ENCODE measurements at places on chromosomes 5 and 9.

DNA sequence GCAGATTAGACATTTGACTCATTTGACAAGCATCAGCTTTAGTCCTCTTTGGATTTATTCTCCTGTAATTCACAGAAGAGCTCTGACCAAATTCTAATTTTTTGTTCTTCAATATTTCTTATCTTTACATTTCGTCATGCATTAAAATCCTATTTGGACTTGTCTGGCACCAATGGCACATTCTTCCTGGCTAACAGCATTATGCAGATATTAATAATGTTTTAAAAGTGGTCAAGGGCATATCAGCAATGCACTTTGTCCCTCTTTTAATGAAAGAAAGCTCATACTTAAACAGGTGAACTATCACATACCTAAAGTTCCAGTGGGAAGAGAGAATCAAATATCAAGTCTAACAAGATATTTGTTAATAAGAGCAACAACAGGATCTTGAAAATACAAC, 270.4 kb downstream of the ARL15 start:
- no peak for DNase-seq

- no peak for DNase-seq
Observed at GRCh38 chr9:98330831-98331230, 75.4 kb upstream of the TBC1D2 start.

DNA sequence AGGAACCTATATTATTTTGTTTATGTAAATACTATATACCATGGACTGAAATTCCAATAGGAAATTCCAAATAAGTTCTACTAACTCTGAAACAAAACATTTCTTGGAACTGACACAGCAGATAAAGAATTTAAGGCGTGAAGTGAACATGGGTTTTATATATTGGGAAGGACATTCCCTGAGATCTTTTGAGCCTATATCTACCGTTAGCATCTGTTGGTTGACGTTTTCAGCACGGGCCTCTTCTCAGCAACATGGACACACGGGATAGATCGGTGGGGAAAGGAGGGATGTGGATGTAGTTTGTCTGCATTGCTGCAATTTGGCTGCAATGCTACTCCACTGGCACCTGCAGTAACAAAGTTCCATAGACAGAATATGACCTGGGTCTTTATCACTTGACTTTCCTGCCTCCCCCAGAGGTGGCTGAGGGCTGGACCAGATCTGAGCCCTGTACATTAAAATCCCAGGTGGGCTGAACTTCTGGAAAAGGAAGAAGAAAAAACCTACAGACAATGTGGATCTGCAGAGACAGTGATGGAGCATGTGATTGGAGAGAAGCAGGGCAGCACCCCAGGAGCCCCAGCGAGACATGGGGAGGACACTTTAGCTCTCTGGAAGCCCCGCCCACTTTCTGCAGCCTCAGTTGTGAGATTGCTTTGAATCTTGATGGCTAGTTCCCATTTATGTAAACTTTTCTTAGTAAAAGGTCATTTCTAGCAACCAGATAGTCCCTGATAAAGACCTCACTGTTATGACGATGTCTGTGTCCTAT, 91.2 kb upstream of the CPEB4 start:
- no peak for DNase-seq

GRCh38 chr5:139912158-139912557, 116.5 kb downstream of the PSD2 start:
- no peak for DNase-seq

DNA sequence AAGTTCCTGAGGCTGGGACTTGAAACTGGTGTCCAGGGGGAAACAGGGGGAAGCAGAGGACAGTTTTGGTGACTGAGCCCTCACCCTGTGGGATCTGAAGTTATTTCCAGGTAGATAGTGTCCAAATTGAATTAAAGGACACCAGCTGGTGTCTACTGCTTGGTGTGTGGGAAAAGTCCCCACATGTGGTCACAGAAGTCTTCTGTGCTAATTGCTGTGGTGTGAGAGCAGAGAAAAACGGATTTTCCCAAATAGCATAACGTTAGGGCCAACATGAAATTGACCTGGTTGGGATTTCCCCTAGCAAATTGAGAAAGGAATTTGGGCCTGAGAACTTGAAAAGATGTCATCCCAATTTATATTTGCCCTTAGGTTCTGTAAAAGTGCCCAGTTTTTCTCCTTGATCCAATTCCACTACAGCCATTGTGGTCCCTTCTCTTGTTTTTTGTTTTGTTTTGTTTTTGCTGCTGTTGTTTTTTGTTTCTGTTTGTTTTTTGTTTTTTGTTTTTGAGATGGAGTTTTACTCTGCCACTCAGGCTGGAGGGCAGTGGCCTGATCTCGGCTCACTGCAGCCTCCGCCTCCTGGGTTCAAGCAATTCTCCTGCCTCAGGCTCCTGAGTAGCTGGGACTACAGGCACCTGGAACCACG, 5.6 kb upstream of the STARD4 start:
- DNase-seq: no peak

- no peak for DNase-seq
Observed at GRCh38 chr9:11966786-11967185, 726.4 kb upstream of the TYRP1 start.

DNA sequence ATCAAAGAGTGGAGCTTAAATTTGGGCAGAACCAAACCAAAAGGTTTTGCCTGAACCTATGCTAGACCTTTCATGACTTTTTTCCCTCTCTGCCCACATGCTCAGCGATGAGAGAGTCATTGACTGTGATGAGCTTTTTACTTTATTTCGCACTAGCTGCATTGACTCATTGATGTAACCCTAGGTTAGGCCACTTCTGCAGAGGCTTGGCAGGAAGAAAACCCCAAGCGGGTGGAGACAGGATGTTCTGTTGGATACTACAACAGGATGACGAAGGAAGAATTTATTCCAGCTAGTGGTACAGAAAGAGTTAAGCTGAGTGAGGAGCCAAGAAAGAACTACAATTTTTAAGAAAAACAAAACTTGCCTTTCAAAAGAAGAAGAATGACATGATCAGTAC, 18.4 kb downstream of the AGXT2 start:
- DNase-seq: no peak

DNA sequence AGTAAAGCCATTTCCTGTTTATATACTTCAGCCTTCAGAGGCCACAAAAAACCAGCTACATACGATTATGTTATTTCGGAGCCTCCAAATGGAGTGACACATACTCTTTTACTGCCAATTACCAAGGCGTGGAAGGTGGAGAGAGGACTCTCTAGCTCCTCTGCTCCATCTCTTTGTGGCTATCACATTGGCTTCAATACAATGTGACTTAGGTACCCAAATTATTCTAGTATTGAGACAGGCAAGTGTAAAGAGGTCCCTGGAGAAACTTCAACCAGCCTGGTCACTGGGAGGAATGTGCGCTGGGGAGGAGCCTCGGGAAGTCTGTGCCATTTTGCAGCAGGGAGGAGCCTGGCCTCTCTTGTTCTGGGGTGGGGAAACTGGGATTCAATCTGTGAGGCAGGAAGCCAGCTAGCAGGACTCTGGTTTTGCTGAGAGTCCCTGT, 85.8 kb upstream of the TAS2R1 start:
- DNase-seq: no peak

DNA sequence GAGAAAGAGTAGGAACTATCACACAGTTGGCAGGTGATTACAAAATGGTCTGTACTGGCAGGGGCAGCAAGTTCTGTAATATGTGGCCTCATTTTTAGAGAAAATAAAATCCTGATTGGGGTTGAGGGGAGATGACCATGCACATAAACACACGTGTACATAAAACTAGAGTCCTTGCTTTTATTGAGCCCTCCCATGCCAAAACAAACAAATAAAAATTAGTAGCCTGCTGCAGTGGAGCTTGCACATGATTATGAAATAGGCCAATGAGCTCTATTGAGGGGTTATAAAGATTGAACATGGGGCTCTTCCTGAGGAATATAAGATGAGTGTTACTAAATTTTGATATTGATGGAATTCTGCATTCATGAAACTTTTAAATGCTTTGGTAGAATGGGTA, 248.4 kb downstream of the ELAVL2 start:
- DNase-seq: no peak

GRCh38 chr5:90308787-90309585, 100.6 kb downstream of the CETN3 start:
- DNase-seq: no peak

DNA sequence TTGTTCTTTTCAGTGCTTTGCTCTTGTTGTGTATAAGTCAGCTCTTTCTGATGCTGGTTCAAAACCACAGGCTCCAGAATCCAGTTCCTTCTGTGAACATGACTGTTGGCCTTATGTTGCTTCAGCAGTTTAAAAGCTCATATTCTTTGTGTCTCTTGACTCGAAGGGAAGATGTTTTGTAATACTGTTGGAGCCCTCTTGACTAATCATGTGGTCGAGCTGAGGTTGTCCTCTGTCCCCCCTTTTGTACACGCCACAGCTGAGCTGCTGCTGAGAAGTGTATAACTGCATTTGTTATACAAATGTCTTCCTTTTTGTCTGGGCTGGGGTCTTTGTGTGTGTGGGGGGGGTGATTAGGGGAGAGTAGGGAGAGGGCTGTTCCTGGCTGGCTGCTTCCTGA, 35.8 kb downstream of the SLC36A1 start:
- no peak for DNase-seq

DNA sequence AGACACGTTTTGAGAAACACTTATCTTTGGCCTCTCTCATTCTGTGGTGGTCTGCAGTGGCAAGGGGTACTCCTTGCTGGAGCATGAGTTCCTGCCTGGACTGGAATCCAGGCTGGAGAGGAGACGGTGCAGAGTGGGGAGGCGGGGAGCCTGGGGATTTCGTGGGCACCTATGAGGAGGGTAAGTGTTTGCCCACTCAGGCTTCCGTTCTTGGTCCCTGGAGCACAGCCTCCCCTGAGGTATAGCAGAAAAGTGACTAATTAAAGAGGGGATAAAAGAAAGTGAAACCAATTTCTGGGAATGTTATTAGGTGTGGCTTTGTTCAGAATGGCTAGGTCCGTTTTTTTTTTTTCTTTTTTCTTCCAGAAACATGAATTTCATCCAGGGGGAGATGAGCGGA, 90.8 kb downstream of the ARHGAP26 start:
- DNase-seq: no peak

GRCh38 chr5:463952-464351, 21.0 kb downstream of the EXOC3 start:
- peak; percentile 56 for DNase-seq

DNA sequence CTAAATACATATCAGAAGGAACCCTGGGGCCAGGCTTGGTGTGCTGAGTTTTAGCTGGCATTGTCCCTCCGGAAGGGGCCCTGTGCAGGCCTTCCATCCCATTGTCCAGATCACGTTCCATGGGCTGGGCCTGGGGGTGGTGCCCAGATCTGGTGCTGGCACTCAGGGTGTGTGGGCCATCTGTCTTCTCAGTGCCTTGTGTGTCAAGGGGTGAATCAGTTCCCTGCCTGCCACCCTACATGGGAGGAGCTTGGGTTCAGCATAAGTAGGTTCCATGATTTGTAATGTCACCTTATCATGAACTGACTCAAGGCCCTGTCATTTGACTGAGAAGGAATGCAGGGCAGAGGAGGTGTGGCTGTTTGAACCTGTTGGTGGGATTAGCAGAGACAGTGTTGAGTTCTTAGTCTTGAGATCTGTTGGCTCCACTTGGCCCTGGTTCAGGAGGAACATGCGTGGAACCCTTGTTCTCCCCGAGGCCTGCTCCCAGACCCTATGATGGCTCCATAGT, 176.8 kb downstream of the MACROH2A1 start:
- no peak for DNase-seq

GRCh38 chr5:132746954-132747615, at the start of gene CCNI2:
CCNI2 (plus strand) TSS chr5:132747426; CDS start chr5:132747496, 70 bp downstream.
- DNase-seq: peak; percentile 84

DNA sequence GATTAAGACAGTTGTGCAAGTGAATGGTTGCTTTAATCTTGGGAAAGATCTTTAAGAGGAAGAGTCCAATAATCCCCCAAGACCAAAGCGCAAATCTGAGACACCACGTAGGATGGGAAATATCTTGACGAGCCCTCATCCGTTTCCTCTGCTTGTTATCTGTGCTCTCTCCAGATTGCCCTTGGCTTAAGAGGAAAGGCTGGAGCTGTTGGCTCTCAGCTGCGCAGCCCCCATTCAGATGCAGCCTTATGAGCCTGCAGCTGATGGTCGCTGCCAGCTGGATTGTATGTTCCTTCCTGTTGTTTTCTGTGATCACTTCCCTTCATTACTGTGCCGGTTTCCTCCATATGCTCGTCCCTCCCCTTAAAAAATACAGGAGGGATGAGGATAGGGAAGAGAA, 47.7 kb downstream of the PWWP2A start:
- DNase-seq: no peak

DNA sequence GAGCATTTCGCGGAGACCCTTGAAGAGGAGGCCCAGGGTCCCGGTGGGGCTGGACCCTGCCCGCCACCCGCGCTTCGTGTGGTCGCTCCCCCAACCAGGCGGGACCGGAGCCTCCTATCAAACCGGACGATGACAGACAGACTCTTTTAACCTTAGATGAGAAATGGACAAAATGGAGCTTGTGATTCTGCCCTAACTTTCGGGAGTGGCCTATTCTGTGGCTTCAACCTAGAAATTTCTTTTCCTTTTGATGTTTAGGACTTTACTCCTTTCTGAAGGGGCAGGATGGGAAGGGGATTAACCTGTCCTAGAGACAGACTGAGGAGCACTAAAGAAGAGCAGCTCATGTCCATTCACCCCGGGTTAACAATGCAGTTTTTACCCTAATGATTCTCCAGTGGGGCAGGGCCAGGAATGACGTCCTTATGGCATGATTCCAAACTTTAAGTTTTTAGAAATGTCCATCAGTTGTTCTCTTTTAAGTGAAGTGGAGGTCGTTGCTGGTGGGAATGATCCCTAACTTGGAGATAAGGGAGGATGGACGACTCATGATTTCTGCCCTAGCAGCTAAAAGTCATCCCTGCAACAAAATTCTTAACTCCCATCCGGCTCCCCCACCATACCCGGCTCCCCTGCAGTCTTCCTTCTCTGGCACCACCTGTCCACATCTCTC, 1.0 kb downstream of the NIPSNAP3A start:
- DNase-seq: no peak

DNA sequence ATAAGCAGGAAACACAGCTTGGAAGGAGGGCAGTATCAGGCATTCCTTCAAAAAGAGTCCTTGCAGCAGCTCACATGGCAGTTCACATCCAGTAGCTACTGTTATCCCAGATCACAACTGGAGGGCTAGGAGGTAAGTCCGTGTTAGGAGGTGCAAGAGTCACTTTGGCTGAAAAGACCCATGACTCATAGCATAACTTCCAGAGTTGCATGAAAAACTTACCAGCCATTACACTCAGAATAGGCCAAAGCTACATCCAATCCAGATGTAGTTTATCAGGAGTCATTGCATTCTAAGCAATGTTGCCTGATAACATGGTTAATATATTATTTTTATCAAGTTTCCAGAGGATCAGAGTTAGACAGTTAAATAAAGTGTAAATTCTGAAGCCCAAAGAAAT, 1126.4 kb upstream of the SEMA6A start:
- no peak for DNase-seq

DNA sequence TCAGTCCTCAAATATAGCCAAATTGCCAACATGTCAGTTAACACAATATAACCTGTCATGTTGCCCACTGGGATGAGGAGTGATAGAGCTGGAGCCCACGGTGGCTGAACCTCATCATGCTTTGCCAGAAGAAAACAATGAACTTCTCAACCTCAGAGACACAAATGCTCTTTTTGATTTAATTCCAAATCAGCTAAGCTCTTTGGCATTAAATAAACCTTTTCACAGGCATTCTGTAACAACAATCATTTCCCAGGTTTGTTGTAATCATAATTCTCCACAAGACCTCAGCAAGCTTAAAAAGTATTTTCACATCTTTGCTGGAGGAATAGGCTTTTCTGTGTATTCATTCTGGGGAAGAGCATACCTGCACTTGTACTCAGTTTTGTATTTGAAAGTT, 830.9 kb downstream of the MAT2B start:
- no peak for DNase-seq

GRCh38 chr9:92761686-92762085, 2.9 kb downstream of the BICD2 start:
- no peak for DNase-seq

GRCh38 chr5:151665613-151666012, 21.1 kb downstream of the SPARC start:
- DNase-seq: no peak
